ENCODE measurements at places on chromosomes 11 and 22. TPM values are rescaled to one million over a fixed set of nuclear protein-coding genes. Genes with fewer than 3 reads are reported as not detected.

- DNase-seq = no peak
These were observed 186.9 kb upstream of the NAV2 start for GRCh38 chr11:19525714-19526113.

DNA sequence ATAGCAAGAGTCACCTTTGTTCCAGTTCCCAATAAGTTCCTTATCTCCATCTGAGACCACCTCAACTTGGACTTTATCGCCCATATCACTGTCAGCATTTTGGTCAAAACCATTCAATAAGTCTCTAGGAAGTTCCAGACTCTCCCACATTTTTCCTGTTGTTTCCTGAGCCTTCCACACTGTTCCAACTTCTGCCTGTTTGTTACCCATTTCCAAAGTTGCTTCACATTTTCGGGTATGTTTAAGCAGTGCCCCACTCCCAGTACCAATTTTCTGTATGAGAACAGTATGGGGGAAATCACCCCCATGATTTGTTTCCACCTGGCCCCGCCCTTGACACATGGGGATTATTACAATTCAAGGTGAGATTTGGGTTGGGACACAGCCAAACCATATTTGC lies 26.7 kb downstream of the BCL2L13 start:
- no peak for DNase-seq

- no peak for DNase-seq
These were observed 657.5 kb downstream of the FAM181B start for GRCh38 chr11:82076126-82076525.

DNA sequence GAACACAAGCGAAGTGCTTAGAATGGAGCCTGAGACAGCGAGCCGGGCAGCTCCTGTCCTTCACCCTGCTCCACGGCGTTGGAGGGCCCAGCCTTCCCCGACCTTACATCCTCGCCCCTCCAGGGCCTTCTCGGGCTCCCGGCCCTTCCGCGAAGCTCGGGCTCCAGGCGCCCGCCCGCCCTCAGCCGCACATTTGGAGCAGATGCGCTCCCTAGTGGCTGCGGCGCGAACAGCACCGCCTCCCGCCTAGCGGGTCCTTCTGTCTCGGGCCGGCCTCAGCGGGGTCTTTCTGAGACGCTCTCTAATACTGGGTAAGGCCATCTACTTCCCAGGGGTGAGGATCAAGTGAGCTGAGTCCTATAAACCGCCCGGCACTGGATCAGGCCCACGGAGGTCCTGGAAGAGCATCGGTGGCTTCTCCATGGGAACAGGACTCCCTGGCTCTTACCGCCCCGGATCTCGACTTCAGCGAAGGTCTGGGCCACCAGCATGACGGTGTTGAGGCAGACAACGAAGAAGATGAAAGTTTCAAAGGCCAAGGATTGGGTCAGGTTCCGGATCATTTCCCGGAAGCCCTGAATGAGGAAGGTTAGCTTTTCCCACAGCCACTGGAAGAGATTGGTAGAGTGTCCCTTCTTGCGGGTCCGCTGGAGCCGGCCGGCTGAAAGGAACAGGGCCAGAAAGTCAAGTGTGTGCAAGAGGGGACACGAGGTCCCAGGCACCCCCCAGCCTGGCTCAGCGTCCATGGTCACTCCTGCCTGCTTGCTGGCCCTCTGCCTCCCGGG lies 3.7 kb downstream of the CATSPER1 start:
- no peak for DNase-seq

DNA sequence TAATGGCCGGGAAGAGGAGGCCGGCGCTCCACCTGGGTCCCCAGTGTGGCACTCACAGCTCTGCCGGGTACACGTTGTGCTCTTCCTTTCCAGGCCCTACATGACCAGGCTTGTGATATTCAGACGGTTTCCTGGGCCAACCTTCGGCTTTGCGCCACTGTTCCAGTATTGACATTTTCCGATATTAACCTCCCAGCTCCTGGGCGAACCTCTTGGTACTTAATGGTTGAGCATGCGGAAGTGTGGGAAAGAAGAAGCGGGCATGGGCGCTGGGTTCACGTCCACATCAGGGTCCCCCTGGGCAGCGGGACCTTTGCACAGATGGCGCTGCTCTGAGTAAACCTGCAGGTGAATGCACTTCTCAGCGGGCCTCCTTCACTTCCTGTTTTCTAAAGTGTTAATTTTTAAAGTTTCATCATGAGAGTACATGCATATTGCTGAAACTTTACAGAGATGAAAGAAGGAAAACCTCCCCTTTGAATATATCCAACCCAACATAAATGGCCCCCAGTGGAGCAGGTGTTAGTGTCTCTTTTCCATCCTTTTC lies 286.7 kb downstream of the TBC1D22A start:
- no peak for DNase-seq

ESAM gene
- 0.10 TPM for total RNA-seq

OR5J2 gene
- not detected for total RNA-seq

MRGPRE gene
- not detected for total RNA-seq

Measured in A172 (cell line).